ENCODE measurements at places on chromosomes 3 and 15. TPM values are rescaled to one million over a fixed set of nuclear protein-coding genes. Genes with fewer than 3 reads are reported as not detected.

Gene GPR171
- 4.3 TPM for total RNA-seq

Gene DNAH12
- not detected for total RNA-seq

Gene CGGBP1
- 54.4 TPM for total RNA-seq

- no peaks in the 10 kb centered on the region for H3K27me3 ChIP-seq
- H3K4me3 ChIP-seq: no peak overlapping the region
- H3K36me3 ChIP-seq: no peaks in the 10 kb centered on the region
- H3K4me1 ChIP-seq: no peaks in the 10 kb centered on the region
Observed at GRCh38 chr3:131688370-131688769, 185.6 kb upstream of the MRPL3 start.

GRCh38 chr3:50644561-50644960 is 27.6 kb downstream of the MAPKAPK3 start:
- H3K36me3 ChIP-seq: peaks cover 95% of the 10 kb centered on the region
- H3K27ac ChIP-seq: no peak overlapping the region
- H3K27me3 ChIP-seq: no peaks in the 10 kb centered on the region
- no peak overlapping the region for H3K4me3 ChIP-seq
- ATAC-seq: no peak

DNA sequence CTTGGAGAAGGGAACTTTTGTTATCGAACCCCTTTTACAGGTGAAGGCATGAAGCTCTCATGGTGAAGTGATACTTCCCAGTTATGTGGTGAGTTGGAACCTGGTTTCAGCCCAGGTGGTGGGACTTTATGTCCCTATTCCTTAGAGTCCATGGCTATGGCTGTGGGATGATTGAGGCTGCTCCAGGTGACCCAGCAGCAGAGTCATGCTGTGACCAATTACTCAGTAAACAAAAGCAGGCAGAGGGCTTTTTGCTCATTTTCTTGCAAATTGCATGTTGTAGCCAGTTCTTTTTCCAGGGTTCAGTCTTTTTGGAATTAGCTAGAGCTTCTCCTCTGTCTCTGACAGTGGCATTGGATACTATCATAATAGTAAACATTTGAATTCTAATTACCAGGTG is 70.7 kb downstream of the CACNA2D3 start:
- no peak for ATAC-seq
- H3K27me3 ChIP-seq: no peaks in the 10 kb centered on the region
- H3K36me3 ChIP-seq: no peaks in the 10 kb centered on the region
- H3K4me3 ChIP-seq: no peak overlapping the region
- no peak overlapping the region for H3K27ac ChIP-seq
